ENCODE measurements at places on chromosomes 4 and X.

- DNase-seq = no peak
Observed at GRCh38 chr4:151957153-151957552, 196.3 kb upstream of the GATB start.

DNA sequence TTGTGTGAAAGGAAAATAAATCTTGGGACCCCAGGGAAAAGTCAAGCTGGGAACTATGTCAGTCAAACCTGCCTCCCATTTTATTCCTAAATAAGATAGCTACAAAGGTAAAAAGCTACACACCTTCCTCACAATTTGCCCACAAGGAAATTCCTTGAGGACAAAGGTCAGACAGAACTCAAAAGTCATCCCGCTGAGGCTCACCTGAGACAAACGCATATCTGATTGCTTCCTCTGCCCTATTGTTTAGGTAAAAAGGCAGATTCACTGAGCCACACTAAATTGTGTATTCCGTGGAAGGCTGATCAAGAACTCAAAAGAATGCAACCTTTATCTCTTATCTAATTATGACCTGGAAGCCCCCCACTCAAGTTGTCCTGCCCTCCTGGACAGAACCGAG is 58.7 kb upstream of the MAML3 start:
- no peak for DNase-seq

DNA sequence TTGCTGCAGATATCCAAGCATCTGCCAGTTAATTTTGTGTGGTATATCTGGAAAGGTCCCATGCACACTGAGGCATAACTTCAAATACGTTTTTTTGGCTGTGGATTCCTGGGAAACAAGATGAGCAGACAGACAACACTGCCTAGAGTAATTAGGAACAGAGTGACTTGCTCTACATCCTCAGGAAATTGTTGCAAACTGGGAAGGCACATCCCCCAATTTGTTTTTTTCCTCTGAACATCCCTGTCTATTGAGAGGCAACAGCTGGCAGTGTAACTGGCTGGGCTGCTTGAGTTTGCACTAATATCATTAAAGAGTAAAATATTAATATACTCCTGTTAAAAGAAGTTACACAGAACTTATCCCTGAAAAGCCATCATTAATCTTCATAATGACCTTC is 207.7 kb upstream of the SLIT2 start:
- no peak for DNase-seq

GRCh38 chr4:145207934-145208333 is 27.5 kb upstream of the OTUD4 start:
- DNase-seq = no peak

- no peak for DNase-seq
Observed at GRCh38 chrX:124085063-124085462, 123.6 kb downstream of the STAG2 start.

DNA sequence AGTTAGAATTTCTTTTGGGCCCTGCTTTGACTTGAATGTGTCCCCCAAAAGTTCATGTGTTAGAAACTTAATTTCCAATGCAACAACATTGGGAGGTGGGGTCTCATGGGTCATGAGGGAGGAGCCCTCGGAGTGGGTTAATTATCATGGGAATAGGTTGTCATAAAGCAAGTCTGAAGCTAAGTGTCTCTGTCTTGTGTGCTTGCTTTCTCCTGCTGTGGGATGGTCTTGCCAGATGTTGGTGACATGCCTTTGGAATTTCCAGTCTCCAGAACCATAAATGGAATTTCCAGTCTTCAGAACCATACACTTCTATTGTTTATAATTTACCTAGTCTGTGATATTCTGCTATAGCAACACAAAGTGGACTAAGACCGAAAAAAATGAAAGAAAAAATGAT is 71.6 kb downstream of the RASL11B start:
- DNase-seq = no peak

DNA sequence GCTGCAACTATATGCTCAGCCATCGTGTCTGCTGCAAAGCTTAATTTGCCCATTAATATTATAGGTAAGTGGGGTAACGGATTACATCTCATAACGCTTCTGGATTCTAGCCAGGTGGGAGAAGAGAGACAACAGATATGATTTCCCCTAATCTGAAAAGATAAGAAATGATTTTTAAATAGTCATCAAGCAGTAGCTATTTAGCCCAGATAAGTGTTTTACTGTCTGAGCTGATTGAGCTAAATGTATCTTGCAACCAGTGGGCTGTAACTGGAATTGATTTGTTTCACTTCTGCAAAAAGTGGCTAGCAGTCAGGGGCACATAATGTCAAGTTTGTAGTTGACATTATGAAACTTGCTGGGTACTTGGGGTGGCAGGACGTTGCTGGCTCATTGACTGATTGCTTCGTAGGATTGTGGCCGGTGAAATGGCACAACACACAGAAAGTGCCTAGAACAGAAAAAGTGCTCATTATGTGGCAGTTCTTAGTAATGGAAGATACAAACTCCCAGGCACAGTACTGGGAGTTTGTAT is 18.5 kb downstream of the LAP3 start:
- no peak for DNase-seq

DNA sequence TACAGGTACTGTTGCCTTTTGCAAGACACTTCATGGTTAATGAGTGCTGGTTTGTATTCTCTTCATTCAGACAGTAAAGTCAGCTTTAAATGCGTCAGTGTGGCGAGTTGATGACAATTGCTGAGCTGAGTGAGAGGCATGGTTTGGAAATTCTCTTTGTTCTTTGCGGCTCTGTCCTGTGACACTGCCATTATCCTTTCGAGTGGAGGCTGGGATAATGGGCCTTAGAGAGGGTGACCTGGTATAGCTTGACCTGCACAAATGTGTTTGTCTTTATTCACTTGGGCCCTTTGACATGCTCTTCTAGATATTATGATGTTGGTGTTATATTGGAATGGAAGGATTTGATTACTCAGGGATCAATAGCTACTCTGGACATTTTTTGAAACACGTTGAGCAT is 208.5 kb upstream of the FAT1 start:
- DNase-seq = no peak

GRCh38 chr4:131613824-131614216 is 1535.3 kb upstream of the PCDH10 start:
- DNase-seq = no peak

GRCh38 chrX:132676561-132677186 is 187.8 kb upstream of the MBNL3 start:
- DNase-seq = no peak

DNA sequence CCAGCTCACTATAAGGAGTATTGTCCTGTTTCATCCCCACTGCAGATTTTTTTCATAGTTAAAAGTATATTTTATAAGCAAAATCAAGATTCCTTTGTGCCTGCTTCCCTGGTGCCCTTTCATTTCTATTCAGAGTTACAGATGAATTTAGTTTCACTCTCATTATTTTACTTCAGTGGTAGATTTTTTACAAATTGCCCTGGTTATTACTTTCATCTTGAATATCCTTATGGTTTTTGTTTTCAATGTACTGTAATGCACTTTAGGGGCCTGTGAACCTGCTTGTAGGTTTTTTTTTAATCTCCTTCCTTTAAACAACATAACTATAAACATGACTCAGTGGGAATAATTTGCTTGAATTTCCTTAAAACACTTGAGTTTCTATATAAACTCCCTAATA is 126.8 kb downstream of the GPR143 start:
- DNase-seq = no peak

DNA sequence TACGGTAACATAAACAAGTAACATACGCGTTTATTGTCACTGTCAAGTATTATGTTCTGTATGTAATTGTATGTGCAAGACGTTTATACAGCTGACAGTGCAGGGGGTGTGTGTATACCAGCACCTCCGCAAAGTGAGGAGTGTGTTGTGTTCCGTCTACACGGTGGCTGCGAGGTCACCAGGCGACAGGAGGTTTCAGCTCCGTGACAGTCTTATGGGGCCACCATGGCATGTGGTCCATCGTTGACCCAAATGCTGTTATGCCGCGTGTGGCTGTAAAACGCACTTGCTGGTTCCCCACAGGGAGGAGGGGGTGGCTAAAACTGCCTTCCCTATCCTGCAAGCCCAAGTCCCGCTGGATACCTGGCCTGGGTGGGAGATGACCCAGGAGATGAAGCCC is 25.0 kb downstream of the NSG1 start:
- DNase-seq = no peak

DNA sequence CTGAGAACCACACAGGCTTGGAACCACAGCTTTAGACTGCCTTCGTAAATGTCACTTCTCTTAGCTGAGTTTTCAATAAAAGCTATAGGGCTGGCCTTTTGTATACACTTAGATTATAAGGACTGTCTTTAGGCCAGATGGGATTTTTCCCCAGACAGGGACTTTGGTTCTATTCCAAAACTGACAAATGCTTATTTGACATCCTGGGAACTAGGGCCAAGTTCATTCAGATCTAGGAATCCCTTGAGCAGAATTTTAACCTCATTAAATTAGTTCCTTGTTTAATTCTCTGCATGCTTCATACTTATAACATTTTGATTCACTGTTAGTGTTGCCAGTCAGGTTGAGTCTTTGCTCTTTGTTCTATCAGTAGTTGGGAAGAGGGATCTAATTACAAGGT is 23.1 kb downstream of the ZRSR2 start:
- DNase-seq = no peak

GRCh38 chr4:83490876-83491450 is 6.1 kb upstream of the ABRAXAS1 start:
- DNase-seq = no peak

- no peak for DNase-seq
Observed at GRCh38 chr4:71732706-71733105, 51.2 kb downstream of the GC start.

DNA sequence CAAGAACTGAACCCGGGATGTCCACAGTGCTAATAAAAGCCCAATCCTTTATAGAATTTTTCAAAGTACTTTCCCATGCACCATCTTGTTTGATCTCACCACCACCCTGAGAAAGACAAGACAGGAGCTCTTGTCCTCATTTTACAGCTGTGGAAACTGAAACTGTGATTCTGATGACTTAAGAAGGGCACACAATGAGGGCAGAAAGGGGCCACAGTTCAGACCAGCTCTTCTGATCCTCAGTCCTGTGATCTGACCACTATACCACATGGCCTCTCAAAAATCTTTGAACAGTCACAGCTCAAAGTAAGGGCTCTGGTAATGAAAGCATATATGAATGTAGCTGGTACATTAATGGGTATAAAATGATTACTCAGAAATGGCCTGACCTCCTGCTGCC is 127.3 kb upstream of the CPEB2 start:
- DNase-seq = no peak

GRCh38 chr4:75028196-75028854 is 95.4 kb downstream of the PARM1 start:
- no peak for DNase-seq

GRCh38 chr4:122930862-122931261 is 8.5 kb upstream of the NUDT6 start:
- no peak for DNase-seq

- DNase-seq = no peak
Observed at GRCh38 chrX:142186103-142186502, 19.0 kb downstream of the MAGEC2 start.
